ENCODE measurements at places on chromosomes 7 and 10.

GRCh38 chr7:139915864-139916716, 87.0 kb downstream of the TBXAS1 start:
- DNase-seq = peak; percentile 95

- DNase-seq = no peak
Observed at GRCh38 chr10:131743190-131744151, 157.3 kb upstream of the PPP2R2D start.

DNA sequence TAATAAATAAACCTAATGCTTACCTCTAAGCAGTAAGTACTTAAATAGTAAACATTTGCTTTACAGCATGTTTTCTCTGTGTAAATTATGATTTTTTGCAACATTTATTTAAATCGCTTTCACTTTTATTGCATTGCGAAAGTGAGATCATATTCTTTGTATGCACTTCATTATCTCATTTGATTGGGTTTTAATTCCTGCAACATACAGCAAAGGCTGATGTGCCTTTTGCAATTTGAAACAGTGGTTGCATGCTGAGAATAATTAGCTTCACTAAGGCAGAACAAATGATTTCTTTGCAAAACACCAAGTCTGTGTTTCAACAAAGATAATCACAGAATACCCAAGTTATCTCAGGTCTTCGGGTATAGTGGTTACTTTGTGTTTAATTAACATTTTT, 16.3 kb upstream of the THSD7A start:
- no peak for DNase-seq

- DNase-seq = no peak
Observed at GRCh38 chr10:13051126-13051694, 48.8 kb upstream of the OPTN start.

DNA sequence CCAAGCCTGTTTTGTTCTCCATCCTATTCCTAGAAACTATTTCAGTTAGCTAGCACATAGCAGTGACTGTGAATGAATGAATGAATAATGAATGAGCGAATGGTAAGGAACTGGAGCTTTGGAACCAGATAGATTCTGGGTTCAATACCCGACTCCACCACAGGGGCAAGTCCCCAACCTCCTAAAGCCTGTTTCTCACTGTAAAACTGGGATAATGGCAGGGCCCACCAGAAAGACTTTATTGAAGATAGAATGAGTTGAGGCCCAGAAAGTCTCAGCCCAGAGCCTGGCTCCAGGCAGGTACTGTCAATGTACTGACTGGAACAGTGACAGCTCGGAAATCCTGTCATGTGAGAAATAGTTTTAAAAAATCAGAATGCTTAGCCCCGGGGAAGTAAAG, 1.1 kb upstream of the CDH23 start:
- no peak for DNase-seq

DNA sequence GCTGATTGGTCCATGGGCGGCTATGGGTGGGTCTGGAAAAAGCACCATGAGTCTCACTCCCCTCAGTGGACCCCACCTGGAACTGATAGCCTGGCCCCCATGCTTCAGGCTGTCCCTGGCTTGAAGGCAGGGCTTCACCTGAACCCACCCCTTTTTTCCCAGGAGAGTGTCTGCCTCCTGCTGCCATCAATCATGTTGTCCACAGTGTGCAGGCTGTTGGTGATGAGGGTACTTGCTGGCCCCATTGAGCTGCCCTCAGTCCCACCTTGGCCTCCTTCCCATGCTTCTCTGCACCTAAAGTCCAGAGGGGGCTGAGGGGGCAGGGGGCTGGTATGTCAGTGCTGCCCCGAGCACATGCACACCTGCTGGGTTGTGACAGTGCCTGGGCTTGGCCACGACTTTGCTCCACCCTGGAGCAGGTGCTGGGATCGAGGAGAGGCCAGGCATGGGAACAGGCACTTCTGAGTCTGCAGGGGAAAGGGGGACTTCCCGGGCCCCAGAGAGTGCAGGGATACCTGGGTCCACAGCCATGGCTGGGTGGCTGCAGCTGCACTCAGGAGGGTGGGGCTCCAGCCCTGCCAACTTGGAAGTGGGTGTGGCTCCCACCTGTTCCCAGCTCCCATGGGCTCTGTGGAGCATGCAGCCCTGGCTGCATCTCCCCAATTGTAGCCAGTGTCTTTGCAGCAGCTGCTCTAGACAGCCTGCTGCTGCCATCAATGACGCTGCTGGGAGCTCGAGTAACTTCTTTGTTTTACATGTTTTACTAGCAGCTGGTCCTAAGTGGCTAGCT, 56.9 kb downstream of the ADK start:
- no peak for DNase-seq

DNA sequence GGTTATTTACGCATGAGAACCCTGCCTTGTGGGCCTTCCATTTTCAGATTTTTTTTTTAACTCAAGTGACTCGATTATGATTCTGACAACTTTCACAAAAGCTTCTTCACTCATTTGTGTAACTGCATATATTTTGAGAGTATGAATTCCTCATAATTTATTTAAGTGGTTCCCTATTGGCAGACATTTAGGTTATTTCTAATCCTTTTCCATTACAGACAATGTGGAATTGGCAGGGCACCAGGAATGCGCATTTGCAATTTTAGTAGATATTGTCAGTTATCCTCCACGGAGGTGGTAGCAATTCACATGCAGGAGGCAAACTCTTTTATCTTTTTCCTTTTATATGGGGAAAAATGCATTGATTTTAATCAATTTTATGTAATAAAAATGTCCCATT, 2.5 kb downstream of the TMEM176B start:
- DNase-seq = no peak

DNA sequence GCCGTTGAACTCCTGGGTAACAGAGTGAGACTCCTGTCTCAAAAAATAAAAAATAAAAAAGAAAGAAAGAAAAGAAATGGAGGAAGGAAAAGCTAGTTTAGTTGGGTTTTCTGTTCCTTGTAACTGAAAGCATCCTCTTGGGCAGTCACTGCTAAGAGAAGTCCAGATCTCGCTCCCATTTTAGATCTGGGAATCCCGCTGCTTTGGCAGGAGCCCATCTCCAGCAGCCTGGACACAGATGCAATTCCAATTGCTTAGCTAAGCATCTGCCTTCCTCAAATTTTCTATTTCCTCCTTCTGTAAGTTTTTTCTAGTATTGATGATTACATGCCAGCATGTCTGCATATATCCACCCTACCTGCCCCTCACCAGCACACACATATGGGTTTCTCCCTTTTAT, 54.1 kb downstream of the DENND2A start:
- no peak for DNase-seq

GRCh38 chr7:132935608-132936007, 146.3 kb downstream of the CHCHD3 start:
- no peak for DNase-seq

- peak; percentile 51 for DNase-seq
Observed at GRCh38 chr10:125149036-125149679, 11.2 kb downstream of the CTBP2 start.

DNA sequence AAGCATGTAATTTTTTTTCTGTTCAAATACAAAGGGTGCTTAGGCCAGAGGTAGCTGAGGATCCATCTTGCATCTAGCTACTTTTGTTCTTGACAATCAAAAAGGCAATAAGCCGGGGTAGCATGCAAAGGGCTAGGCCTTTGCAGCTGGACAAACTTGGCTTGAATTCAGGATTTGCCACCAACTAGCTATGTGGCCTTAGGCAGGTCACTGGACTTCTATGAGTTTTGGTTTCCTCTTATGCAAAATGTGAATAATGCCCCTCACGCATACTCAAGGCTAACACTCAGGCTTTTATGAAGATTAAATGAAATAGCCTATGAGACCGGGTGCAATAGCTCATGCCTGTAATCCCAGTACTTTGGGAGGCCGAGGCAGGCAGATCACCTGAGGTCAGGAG, 19.3 kb downstream of the GFRA1 start:
- DNase-seq = no peak
